ENCODE measurements at places on chromosomes 12 and 14.

- no peak for DNase-seq
These were observed 39.1 kb downstream of the IQSEC3 start for GRCh38 chr12:105696-106095.

DNA sequence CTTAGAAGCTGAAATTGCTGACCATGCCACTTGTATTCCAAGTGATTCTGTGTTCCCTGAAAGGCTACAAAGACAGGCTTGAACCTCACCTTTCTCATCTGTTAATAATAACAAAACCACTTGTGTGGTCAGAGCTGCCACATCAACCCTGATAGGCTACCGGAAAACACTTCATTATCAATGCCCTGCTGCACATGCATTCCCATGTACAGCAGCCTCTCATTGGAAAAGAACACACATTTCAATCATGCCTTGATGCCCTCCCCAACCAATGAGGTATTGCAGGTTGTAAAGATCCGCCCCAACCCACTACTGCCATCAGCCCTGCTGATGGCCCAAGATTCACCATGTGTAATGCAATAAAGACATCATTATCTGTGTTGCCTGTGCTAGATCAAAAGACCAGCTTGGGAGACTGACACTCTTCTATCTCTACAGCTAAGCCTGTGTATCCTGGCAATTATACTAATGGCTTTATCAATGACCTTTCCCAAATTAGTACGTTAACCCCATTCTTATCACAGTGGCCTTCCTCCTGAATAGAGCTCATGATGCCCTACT is 2.8 kb downstream of the GPR19 start:
- no peak for DNase-seq

GRCh38 chr12:219891-220352 is 6.0 kb upstream of the SLC6A12 start:
- peak; percentile 73 for DNase-seq

DNA sequence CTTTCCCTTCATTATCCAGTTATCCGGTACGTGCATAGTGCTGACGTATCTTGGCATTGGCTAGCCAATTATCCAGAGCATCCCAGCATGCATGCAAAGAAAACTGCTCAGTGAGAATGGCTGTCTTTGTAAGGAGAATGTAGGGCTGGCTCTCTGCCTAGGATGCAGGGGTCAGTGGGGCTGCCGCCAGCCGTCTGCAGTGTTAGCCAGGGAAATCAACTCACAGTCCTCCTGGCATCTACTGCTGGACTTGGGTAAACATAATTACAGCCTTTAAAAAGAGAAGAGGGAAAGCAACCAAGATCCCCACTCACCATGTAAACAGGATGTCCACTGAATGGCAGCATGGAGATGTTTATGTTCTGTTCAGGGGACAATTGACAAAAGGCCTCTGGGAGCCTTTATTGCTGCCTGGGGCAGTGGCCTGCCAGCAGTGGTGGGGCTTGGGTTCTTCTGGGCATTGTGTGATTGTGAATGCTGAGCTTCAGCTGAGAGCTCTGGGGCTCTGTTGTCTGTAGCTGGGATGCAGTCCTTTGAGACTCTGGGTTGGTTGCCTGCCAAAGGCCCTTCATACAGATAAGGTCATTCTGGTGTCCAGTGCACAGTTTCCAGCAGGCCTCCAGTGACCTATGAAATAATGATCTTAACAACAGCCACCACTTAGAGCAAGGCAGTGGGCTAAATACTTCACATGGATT is 121.8 kb downstream of the TBC1D30 start:
- no peak for DNase-seq

GRCh38 chr14:71711619-71712018 is 220.6 kb upstream of the RGS6 start:
- DNase-seq = no peak

DNA sequence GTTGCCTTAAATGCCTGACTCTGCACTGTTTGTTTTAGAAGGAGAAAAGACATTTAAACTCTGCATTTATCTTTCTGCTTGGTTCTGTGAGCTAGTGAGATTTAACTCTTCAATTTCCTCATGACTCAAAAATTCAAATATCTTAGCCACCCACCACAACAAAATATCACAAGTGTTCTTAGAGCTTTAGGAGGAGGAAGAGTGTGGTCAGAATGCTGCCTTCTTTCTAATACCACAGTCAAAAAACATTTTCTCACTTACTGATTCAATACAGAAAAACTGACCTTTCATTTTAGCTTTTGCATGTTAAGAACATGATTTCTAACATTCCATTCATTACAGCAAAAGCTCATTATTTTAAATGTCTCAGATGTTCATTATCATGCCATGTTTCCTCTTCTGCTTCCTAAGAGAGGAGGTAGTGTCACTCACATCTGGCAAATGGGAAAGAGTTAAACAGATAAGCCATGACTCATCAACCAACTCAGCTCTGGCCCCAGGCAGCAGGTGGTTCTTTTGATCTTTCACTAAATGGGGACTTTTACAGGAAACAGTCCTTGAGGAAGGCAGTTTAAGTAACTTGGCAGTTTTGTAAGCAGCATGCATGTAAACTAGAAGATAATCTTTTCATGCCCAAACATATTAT is 56.4 kb upstream of the RNU6-8 start:
- DNase-seq = peak; percentile 37

- no peak for DNase-seq
These were observed 14.8 kb upstream of the SLC4A8 start for GRCh38 chr12:51409846-51410245.

Data from GM20000 (cell line).